NCI-H1105 (cell line): ENCODE measurements at places on chromosomes 5 and 9.

DNA sequence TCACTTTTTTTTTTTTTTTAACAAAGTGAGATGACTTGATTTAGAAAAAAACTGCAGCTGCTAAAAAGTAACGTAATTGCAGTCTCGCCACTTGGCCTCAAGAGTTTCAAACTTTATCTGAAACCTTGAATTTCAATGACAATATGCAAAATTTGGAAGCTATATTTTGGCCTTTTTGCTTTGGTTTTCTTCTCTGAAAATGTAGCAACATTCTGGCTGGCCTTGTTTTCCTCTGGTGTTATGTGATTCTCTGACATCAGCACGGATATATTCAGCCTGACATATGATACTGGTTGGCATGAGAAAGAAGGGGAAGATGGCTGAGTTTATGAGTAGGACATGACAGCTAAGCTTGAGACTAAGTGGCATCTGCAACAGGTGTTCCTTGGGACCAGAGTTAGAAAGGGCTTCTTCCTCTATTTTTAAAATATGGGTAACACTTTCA is 136.5 kb downstream of the MEF2C start:
- DNase-seq = no peak

DNA sequence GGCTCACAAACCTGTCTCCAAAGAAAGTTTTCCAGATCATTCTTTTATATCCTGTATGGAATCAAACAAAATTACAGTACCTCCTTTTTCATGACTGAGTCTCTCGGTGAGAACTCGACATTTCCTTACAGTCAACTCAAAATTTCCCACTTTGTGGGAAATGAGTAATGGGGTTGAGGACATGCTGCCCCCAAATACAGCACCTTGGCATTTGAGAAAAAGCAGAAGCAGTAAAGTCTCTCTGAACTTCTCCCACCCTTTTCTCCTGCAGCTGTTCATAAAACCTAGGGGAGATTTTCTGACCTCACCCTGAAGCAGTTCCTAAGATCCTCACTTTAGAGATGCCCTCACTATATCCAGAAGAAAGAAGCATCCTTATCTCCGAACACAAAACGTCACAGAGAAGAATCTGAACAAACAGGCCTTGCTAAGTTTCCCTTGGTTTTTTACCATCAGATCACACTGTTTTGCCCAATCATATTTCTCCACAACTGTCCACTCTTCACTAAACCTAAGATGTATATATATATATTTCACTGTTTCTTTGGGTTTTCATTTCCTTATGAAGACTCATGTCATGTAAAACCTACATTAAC is 96.1 kb upstream of the APC start:
- no peak for DNase-seq

DNA sequence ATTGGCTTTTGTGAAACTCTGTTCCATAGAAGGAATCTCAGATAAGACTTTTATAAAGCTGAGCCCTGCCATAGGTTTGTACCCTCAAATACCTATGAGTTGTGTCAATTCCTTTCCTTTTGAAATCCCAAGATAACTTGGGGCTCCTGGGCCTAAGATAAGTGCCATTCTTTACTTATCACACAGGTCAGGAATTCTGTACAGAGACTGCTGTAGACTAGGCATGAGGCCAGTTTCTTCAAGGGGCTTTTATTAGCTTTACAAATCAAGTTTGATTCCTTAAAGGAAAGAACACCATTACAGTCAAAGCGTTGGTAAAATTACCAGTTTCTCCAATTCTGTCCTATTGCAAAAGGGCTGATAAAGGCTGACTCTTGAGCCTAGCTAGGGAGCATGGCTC is 39.2 kb downstream of the SHC3 start:
- no peak for DNase-seq

DNA sequence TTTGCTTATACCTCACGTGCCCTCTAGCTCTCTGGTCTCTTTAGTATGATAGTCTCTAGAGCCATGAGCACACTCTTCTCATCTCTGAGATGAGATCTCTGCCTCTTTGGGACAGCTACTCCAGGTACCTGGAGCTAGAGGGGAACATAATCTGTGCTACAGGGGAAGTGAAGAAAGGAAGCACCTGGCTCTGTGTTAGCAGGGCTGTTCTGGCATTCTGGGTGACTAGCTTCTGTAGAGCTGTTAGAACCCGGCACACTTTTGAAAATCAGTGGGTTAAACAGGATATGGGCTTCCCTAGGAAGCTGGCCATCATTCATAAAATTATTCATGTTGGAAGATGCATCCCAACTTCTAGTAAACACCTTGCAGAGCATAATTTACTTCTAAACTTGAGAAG is 224.8 kb downstream of the MCTP1 start:
- no peak for DNase-seq

DNA sequence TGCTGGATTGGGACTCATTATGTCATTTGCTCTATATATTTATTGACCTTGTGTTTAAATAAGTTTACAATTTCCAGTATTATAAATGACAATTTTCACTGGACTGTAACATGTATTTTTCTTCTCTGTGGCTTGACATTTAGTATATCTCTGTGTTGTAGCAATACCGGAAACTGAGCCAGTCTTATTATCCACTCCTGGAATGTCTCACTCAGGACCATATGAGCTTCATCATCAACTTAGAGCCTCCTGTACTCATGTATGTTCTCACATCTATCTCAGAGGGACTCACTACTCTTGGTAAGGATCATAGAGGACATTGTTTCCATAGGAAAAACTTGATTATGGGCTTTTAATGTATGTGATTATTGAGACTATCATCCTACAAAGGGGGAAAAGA is 66.5 kb upstream of the TLX3 start:
- no peak for DNase-seq

DNA sequence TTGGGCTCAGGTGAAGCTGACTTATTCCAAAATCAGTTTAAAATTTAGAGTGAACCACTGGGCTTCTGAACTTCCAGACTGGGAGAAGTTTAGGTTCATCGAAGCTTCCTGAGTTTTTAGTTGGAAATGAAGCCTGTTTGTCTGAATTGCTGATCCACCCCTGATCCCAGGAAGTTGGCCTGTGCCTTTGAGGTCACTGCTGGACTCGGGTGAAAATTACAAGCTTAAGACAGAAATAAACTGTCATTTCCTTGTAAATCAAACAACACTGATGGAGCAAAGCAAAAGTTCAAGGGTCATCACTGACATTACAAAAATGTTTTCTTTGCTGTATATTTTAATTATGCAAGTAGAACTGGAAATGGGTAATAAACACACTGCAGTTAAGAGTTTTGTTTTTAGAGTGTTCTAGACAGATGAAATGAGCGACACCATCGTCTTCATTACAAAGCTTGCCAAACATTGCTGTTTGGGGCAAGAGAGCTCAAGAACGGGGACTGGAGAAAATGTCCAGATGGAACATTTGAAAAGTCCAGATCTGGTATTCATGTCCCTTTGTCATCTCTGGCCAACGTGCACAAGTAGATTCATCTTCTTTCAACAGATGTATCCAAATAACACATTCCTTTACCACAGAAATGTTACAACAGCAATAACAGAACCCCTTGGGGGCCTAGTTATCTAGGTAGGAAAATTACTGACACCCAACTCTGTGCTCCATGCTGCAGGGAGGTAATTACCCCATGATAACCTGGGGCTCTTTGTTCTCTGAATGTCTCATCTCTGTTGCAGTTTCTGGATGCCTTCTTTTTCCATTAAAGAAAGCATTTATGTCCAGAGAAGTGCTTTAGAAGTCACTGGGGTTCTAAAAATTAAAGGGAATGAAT is 142.4 kb upstream of the ERCC6L2 start:
- no peak for DNase-seq

DNA sequence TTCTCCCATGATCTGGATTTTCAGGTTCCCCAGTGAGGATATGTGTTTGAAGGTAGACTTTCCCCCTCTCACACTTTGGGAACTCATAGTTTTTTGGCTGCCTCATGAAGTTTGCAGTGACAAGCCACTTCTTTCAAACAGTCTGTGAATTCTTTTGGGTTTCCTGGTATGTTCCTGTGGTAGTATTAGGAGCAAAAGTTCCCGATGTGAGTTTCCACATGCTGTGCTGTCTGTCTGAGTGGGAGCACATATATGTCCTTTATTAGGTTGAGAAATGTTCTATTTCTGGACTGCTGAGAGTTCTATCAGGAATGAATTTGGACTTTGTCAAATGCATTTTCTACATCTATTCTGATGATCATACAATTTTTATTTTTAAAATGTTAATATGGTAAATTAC is 273.2 kb upstream of the TARS1 start:
- no peak for DNase-seq

GRCh38 chr5:161507591-161507990 is 38.9 kb downstream of the GABRB2 start:
- no peak for DNase-seq

DNA sequence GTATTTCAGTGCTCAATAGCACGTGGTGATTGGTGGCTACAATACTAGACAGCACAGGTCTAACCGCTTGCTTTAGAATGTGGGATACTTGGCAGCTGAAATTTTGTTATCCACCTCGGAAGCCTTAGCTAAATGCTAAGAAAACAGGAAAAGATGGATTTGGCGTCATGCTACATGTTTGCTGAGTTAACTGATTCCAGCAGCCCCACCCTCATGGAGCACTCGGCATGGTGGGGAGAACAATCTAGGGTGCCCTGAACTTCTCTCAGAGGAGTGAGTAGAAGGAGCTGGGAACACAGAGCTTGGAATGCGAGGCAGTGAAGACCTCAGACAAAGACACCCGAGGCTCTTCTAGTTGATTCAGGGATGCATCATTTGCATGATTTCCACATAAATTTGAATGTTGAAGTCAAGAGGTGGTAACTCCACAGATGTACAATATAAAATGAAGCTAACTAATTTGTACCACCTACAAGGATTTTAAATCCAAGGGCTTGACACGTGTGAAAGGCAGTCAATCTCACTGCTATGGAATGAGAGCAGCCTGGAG is 145.1 kb upstream of the FSTL4 start:
- no peak for DNase-seq

- no peak for DNase-seq
These were observed 20.8 kb downstream of the PLGRKT start for GRCh38 chr9:5416953-5417352.

GRCh38 chr9:92808726-92809451 is 44.3 kb upstream of the BICD2 start:
- DNase-seq = peak; percentile 79

DNA sequence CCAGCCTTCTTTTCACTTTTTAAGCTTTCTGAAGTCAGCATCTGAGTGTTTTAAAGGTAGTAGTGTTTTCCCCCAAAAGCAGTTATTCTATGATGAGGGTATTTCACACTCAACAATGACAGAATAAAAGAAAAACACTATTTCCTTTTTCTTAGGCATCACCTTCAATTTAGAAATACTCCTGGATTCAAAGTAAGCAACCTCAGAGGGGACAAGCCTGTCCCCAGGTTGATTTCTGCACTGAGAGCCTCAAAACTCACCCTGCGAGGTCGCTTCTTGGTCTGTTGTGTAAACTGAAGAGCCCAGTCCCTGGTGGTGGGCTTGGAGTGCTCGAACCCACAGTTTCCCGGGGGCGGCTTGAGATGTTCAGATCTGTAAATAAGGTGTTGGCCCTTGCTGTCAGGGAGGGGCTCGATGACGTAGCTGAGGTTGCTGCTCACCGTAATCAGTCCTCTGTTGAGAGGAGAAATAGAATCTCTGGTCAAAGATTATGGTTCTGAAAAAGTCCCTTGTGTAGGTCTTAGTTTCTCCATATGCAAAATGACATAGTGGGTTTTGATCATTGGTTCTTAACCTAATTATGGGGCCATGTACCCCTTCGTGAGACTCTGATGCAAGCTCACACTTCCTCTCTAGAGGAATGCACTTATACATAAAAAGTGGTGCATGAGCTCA is 55.9 kb downstream of the ADAM19 start:
- DNase-seq = no peak

GRCh38 chr9:128923493-128923883 is 2.7 kb downstream of the PHYHD1 start:
- DNase-seq = no peak

GRCh38 chr9:3898461-3899218 is 372.8 kb upstream of the RFX3 start:
- no peak for DNase-seq

DNA sequence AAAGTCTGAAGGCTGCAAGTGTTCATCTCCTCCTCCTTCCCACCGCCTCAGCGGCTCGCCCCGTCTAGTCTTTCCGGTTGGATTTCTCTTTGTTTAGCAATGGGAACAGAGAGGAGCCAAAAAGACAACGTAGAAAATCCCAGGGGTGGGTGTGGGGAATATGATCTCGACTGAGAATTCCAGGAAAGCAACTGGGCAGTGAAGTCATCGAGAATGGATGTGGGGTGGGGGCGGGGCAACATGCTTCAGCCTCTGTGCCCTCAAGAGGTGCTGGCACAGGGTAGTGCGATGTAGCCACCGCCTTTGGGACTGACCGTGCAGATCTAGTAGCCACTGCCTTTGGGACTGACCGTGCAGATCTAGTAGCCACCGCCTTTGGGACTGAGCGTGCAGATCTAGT is 12.9 kb downstream of the MSX2 start:
- no peak for DNase-seq

DNA sequence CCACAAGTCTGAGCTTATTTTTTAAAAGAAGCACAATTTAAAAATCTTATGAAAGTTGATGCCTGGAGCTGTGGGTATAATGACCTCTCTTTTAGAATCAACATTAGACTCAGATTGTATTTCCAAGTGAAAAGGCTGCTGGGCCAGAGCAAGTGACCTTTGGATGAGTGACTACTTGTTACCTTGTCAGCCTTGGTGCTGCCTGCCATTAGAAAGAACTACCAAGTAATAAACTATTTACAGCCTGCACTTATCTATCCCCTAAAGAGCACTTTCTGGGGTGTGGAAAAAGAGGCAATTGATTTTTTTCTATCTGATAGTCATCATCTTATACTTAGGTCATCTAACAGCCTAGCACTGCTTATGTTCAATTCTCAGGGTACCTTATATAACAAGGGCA is 134.9 kb upstream of the FBXL17 start:
- no peak for DNase-seq

DNA sequence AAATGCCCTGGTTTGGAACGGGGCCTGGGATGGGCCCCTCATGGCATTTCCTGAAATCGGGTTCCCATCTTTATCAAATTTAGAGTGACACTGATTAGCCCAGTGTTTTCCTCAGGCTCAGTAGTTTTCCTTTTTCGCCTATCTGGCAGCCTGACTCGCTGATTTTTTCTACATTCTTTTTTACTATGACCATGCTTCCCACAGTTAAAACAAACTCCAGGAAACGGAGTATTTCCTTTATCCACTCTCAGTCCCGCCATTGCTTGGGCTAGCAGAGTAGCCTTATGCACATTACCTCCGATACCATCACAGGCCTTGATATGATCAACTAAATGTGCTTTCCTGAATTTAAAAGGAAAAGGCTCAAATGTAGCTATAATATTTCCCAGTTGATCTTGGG is 5.5 kb downstream of the OR1Q1 start:
- DNase-seq = no peak

- DNase-seq = no peak
These were observed 152.8 kb upstream of the IER5L start for GRCh38 chr9:129330711-129331492.

- no peak for DNase-seq
These were observed 11.9 kb downstream of the LPCAT1 start for GRCh38 chr5:1511651-1512540.

GRCh38 chr9:14706530-14707140 is 13.4 kb upstream of the ZDHHC21 start:
- no peak for DNase-seq

GRCh38 chr5:81657386-81657785 is 93.5 kb downstream of the SSBP2 start:
- peak; percentile 5 for DNase-seq

- no peak for DNase-seq
These were observed 37.2 kb downstream of the ZNF622 start for GRCh38 chr5:16428359-16428758.

- no peak for DNase-seq
These were observed 272.7 kb downstream of the NR3C1 start for GRCh38 chr5:143130613-143131305.

- DNase-seq = no peak
These were observed 74.0 kb upstream of the SLC30A5 start for GRCh38 chr5:69019668-69020375.
